ENCODE measurements at places on chromosomes 2 and 18. TPM values are rescaled to one million over a fixed set of nuclear protein-coding genes. Genes with fewer than 3 reads are reported as not detected.

The CLEC4F gene
- not detected for total RNA-seq

The HOXD9 gene
- total RNA-seq, result 0.06 TPM

The CYP26B1 gene
- total RNA-seq, result 2.1 TPM

The COL5A2 gene
- 187 TPM for total RNA-seq

DNA sequence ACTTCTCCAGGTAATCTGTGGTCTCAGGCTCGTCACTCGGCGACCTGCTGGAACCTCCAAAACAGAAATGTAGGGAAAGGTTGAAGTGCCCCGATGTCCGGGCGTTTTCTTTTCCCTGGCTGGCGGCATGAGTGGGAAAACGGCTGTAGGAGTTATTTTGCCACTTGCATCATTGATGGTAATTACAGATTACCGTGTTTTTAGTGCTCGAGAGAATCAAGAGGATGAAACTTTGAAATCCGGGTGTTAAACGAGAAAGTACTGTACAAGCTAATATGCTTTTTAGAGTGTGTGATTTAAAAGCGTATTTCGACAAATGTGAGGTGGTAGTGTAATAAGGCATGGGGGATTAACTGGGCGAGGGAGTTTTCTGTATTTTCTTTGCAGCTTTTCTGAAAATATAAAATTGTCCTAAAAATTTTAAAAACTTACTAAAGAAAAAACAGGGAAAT is 819 bp downstream of the GRHL1 start:
- no peak for DNase-seq

DNA sequence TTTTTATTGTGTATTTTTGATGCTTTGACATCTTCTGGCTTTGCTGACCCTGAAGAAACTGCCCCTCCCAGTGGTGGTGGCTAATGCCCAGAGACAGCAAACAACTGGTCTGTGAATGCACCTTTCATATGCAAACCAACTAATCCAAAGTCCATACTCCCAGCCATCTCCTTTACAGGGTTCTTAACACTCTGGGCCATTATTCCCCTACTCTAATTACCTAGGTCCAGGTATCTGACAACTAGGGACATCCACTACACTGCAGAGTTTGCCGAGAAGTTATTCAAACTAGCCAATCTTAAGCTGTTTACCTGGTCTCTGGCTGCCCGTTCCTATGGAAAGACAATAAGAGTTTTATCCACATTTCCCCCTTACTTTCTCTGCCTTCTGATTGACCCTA is 73.6 kb downstream of the FSHR start:
- no peak for DNase-seq

- peak; percentile 62 for DNase-seq
Measured at GRCh38 chr2:36362291-36362690, 6.7 kb downstream of the CRIM1 start.

DNA sequence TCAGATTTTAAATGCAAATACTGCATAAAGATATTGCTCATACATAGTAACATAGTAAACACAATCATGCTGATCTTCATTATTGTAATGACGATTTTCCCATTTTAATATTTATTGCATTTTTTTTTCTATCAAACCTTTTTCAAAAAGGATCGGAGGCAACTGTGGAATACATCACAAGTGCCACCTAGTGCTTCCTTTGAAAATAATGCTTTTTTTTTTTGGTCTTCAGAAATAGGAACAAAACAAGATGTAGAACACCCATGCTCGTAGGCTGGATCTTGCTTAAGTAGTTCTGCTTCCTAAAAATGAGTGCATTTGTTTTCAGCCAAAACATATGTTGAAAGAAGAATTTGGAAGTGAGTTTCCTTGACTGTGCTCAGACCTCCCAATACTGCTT is 35.7 kb upstream of the GPR155 start:
- DNase-seq, result peak; percentile 27

- DNase-seq, result peak; percentile 33
Measured at GRCh38 chr2:127498386-127498785, 27.9 kb downstream of the IWS1 start.

DNA sequence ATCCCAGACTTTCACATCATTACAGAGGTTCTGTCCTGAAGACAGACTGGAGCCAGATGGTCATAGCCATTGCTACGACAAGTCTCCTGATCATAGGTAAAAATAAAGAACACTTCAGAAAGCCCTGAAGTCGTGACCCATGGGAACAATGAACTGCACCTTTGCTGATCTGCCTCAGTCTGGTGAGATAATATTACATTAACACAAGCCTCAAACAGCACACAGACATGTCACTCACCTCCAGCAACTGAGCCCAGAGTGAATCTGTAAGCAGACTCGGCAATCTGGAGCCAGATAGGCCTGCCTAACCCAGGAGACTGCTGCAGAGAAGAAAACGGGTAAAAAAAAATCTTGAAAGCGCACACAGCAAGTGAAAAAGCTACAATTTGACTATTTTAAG is 79.2 kb downstream of the SLC25A12 start:
- DNase-seq, result no peak

DNA sequence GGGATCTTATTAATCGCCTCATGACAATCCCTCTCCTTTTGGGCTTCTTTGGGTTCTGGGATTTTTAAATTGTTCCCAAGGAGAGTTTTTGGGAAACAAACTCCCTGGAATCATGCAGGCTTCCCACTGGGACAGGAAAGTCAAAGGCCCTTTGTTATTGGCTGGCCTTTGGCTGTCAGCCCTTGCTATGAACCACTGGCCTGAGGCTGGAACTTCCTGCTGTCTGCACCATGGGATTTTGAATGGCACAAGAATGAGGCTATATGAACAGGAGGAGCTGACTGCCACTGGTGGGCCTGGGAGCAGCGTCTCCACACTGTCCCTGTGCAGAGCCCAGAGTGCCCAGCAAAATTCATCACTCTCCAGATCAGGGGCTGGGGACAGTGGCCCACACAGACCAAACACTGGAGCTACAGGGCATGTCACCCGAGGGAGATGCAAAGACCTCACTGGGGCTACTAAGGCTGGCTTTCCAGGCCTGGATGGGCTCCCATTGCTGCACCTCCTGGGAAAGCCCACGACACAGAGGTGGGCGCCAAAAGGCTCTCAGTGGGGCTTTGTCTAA is 35.7 kb downstream of the STEAP3 start:
- DNase-seq, result no peak

DNA sequence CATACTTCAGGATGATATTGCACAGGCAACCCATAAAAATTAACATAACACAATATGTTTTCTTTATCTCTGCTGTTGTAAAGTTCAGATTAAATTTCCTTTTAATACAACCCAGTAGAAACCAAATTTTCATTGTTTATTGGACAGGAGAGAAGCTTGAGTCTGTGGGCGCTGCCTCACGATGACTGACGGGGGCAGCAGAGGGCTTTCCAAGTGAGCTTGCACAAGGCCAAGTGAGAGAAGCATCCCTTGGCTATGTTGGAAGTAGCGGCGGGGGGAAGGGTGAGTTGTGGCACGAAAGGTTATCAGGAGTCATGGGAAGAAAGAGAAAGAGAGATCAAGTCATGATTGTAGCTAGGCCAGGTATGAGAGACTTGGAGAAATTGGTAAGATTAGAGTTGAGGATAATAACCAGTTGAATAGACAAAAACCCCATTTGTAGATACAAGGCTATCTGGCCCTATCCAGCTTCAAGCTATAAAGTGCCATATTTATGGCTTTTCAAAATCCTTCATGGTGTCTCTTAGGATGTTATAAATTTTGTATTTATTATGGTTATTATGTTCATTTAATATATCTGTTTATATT is 413.7 kb upstream of the FAM98A start:
- DNase-seq, result no peak

- no peak for DNase-seq
Measured at GRCh38 chr2:136527560-136527959, 237.8 kb upstream of the THSD7B start.

- DNase-seq, result peak; percentile 74
Measured at GRCh38 chr18:24212939-24213338, 74.1 kb downstream of the CABYR start.

GRCh38 chr2:29001806-29002205 is 20.7 kb downstream of the TOGARAM2 start:
- DNase-seq, result no peak

DNA sequence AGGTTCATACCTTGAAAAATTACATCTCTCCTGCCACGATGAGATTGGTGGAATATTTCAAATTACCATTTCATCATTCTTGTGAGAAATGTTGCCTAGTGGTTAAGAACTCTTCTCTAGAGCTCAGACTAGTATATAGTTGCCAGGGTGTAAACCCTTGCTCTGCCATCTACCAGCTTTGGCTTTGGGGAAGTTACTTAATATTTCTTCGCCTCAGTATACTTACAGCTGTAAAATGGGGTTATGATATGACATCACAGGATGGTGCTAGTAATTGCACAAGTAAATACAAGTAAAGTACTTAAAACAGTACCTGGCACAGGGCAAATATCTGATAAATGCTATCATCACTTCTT is 1.5 kb downstream of the SPOPL start:
- no peak for DNase-seq

GRCh38 chr18:8548186-8548585 is 61.1 kb upstream of the RAB12 start:
- DNase-seq, result peak; percentile 35

GRCh38 chr2:219919506-219919905 is 292.1 kb downstream of the SLC4A3 start:
- DNase-seq, result no peak

The TSPYL6 gene
- total RNA-seq, result not detected

DNA sequence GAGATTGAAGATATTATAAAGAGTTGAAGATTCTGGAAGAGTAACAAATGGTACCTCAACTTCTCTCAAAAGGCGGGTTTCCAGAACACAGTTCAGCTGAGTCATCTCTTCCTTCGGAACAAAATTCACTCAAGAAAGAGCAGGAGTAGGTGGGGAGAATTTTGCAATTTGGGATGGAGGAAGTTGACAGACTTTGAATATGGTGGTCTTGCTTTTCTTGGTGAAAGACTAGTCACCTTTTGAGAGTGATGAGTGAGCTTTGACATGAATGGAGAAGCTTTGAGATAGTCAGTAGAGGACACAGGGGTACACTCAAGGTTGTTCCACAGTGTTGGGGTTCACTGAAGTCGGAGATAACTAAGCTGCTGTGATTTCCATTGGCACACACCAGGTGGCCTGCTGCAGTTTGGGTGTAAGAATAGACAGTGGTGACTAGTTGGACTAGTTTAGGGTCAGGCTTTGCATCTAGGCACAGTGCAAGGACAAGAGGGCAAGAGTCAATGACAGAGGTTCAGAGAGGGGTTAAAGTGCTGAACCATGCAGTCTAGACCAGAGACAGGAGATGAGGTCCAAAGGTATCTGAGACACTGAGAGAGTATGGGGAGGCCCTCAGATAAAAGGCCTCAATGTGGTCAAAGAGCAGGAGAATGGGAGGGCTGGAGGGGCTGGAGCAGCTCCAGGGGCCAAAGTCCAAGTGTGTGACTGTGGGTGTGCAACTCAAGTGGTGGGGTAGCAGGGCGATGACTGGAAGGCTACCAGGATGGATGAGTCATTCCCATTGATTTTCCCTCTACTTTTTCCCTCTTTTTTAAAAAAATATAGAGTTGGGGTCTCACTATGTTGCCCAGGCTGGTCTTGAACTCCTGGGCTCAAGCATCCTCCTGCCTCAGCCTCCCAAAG is 7.7 kb downstream of the CCL20 start:
- no peak for DNase-seq

The NEU4 gene
- not detected for total RNA-seq

- DNase-seq, result no peak
Measured at GRCh38 chr2:187573722-187574121, 19.5 kb upstream of the TFPI start.

DNA sequence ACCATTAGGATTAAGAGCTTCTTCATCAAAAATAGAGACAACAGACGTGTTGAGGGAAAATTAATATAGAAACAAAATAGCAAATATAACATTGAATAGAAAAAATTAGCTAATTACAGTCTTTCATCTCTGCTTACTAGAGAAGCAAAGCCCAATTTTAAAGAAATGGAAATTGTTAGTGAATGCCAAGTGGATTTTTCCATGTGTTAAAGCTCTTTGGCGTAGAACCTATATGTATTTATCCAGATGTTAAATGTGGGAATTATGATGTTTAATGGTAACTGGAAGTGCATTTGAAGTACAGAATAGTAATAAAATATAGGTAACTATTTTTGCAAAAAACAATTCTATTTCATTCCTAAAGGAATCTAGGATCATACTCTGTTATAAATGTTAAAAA is 212.0 kb upstream of the COL3A1 start:
- DNase-seq, result no peak

- DNase-seq, result peak; percentile 11
Measured at GRCh38 chr18:80086281-80086680, 22.8 kb upstream of the ADNP2 start.

- peak; percentile 80 for DNase-seq
Measured at GRCh38 chr2:191218292-191218898, 26.8 kb upstream of the MYO1B start.

- DNase-seq, result no peak
Measured at GRCh38 chr2:97727296-97727695, 13.9 kb downstream of the ZAP70 start.

The GBX2 gene
- total RNA-seq, result 0.40 TPM

The KANSL3 gene
- total RNA-seq, result 27.8 TPM

The TRABD2A gene
- 14.8 TPM for total RNA-seq

DNA sequence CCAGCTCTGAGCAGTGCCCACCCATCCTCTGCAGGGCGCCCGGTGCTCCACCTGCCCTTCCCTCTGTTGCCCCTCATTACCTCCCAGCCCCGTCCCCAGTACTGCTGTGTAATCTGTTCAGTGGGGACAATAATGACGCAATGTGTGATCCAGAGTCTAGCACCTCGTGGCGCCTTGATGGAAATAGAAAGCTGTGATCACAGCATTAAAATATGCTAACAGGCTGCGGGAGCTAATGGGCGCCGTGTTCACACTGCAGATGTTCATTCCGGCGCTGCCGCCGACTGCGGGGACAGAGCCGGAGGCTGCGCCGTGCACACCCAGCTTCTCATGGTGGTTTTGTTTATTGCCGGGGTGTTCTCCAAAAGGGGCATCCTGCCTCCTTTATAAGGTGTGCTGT is 235.2 kb downstream of the LDLRAD4 start:
- no peak for DNase-seq

- DNase-seq, result no peak
Measured at GRCh38 chr2:12651641-12652040, 65.1 kb upstream of the TRIB2 start.

DNA sequence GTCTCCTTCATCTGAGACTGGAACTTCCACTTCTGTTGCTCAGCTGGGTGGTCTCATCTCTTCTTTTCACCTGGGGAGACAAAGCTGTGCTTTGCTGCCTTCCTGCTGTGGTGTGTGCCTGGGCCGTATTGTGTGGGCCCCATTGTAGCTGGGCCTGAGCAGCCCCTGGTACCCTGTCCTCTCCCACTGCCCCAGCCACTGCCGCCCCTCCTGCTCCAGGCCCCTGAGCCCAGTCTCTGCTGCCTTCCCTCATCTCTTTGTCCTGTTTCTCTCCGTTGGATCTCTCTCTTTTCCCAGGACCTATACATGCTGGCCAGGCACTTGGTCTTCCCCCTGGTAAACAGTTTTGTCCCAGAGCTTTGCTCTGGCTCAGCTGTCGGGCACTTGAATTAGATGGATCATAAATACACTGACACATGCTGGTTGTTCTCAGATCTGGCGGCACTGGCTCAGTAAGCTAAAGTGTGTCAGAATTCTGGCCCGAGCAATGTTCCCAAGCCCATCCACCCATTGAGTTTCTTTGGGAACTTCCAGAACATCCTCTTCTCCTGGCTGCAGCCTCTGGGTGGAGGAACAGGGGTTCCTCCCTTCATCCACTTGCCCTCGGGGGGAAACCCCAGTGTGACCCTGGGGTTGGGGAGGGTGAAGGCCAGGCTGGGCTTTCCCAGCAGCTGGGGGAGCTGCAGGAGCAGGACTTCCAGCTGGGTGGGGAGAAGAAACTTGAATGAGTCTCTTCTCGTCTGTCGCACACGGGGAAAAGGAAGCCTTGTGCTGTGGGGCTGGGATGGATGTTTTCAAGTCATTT is 99.0 kb downstream of the DGKD start:
- no peak for DNase-seq

- DNase-seq, result no peak
Measured at GRCh38 chr2:23753291-23754010, 173.5 kb downstream of the ATAD2B start.
